Stimulated activated CD4-positive, alpha-beta T cell treated with anti-CD3 and anti-CD28 coated beads, Interleukin-12 subunit alpha, Interleukin-12 subunit beta, amount 100 ng/mL, for 4 hours (primary cell): ENCODE measurements at places on chromosomes 7 and 10.

DNA sequence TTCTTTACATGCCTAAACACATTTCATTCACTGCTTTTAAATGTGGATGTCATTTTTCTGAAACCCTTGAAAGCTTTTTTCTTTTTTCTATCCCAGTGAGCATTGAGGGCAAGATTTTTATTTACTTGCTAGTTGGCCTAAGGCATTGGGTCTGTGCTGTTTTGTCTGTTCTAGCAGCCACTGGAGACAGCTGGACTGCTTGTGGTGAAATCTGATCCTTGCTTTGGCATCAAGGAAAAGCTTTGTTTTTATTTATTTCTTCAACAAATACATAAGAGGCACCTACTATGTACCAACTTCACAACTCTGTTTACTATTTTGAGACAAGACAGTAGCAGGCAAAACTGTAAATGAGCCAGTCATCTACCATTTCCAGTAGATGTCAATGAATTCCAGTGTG is 28.4 kb upstream of the PDLIM1 start:
- no peak for DNase-seq

DNA sequence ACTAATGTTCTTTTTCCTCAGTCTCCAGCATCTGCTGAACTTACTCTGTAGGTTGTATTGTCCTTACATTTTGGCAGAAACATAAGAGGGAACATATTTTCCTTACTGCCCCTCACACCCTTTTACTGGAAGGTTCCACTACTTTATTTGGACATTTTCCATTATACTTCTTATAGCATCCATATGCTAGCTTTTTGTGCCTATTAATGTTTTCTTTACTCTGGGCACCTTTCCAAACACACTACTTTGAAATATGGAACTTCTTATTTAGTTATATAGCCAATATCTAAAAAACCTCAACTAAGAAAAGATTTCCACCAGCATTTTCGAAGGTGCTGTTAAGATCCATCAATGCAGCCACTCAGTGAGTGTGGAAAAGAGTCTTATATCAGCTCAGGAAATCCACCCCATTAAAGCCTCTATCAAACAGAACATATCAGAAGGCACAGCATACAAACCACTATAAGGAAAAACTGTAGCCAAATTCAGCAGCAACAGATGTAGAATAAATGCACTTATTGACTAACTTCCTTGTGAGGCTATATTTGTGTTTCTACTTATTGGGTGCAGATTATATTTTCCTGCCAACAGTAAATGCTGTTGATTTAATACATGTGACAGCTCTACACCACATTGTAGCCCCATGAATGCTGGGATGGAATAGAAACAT is 272.5 kb upstream of the SEMA3E start:
- DNase-seq = no peak

DNA sequence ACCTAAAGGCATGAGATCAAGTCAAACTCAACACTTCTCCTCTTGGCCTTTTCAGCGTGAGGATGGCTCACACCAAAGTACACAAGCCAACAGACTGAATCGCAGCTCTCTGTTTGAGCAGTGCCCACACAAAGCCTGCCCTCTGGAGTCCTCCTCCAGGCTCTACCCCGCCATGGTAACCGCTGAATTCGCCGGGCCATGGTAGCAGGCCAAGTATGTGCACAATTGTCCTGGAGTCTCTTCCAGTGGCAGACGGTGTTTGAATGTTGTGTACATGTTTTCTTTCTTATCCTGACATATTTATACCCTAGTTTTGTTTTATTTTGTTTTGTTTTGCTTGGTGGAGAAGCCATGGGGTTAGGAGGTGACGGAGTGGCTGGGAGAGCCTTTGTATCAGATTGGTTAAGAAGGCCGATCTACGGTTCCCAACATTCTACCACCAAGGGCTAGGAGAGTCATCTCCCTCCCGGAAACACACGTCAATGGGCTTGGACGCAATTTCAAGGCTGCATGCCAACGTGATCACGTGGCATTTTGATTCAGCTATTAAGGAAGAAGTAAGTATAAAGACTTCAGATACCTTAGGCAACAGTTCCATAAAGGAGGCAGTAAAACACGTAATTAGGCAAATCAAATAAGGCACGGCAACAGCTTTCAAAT is 12.1 kb upstream of the SHH start:
- no peak for DNase-seq

DNA sequence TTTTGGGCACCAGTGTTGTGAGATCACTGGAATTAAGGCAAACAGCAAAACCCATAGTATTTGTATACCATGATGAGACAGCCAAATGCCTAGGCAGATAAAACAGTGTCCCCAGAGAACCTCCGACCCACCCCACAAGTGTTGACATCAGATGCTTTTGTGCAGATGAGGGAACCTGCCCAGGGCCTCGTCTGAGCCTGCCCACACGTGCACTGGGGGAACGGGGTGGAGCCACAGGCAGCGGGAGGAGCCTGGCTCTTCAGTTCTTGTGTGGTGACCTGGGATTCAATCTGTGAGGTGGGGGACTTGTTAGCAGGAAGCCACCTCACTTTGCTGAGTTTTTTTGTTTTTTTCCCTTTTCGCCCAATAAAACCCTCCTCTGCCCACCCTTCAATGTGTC is 33.4 kb upstream of the OPTN start:
- DNase-seq = no peak

GRCh38 chr10:50512743-50513416 is 110.9 kb downstream of the SGMS1 start:
- DNase-seq = no peak

GRCh38 chr7:22238354-22239311 is 118.3 kb downstream of the RAPGEF5 start:
- no peak for DNase-seq

DNA sequence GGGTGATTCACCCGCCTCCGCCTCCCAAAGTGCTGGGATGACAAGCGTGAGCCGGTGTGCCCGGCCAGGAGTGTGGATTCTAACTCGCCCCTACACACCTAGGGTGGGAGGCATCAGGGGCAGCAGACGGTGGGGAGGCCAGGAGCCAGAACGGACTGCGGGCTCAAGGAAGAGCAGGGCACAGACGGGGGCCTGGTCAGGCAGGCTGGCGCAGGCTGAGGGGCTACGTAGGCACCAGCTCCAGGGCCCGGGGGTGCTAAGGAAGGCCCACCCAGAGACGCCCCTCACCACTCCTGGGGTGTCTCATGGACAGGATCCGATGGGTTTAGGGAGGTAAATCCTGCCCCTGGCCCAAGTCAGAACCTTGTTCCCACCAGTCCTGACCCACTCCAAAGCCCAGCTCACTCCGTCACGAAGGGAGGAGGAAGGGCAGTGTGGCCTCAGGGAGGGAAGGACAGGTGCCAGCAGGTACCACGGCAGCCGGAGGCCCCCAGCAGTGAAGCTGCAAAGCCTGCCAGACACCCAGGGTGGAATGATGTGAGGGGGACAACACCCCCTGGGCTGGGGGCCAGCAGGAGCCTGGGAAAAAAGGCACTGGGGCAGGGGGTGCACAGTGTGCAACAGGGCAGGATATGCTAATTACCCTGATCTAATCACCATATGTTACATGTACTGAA is 251.4 kb downstream of the MAD1L1 start:
- DNase-seq = no peak

DNA sequence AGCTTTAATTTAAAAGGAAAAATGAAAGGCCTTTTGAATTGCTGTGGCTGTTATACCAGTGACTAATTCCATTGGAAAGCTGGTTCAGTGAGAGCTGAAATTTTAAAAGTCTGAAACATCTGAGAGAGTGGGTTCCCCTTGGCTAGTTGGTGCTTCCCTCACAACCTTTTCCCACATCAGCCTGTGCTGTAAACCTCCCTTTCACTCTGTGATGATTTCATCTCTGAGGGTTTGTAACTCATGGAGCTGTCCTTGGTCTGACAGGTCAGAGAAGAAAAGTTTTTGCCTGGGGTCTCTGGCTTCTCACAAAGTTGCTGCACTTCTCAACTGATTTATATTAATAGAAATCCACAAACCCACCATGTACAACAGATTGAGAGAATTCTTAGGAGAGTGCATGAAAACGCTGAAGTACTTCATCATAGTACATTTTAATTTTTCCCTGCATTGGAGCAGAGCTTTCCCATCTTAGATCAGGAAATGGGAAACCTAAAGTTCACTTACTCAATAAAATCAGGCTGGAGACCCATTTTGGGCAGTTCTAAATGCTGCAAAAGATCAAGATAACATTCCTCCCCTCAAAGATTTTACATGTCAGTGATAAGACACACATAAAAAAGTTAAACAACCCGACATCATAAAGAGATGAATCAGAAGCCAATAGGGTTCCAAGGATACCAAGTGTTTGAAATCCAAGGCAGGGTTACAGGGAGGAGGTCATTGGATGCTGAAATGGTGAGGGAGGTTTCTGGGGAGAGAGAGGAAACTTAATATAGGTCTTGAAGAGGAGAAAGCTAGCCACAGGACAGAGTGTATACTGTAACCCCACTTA is 157.0 kb upstream of the MKLN1 start:
- DNase-seq = no peak

DNA sequence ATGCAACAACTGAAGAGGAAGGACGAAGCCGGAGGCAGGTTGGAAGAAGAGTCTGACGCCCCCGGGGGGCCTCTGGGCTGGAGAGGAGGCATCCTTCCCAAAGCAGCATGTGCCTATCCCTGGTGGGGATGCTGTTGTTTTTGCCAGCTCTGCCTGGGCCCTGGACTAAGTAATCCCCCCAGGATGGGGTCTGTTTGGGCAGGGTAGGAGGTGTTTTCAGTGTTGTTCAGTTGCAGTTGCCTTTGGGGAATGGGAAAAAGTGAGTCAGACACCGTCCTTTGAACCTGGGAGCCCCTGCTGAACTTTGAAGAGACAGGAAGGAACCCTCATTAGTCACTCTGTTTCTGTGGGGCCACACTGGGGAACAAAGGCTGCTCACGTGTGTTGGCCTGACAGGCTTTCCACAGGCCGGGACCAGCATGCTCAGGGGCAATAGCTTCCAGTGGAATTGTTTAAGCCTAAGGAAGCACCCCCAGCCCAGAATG is 35.2 kb upstream of the GDF10 start:
- peak; percentile 54 for DNase-seq

DNA sequence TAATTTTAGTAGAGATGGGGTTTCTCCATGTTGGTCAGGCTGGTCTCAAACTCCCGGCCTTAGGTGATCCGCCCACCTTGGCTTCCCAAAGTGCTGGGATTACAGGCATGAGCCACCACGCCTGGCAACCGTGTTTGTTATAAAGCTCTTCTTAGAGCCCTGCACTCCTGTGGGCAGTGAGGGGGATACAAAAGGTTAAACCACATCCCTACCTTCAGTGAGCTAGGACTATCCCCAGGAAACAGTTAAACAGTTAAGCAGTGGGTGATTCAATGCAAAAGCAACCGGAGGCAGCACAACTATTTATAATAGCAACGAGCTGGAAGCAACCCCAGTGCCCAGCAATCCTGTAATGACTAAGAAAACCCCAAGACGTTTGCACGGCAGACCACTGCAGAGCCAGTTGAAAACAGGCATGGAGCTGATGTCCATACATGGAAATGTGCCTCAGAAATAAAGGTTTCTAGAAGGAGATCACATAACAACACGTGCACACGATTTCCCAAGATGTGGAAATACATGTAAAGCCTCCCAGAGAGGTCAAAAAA is 107.2 kb upstream of the LYZL2 start:
- no peak for DNase-seq

DNA sequence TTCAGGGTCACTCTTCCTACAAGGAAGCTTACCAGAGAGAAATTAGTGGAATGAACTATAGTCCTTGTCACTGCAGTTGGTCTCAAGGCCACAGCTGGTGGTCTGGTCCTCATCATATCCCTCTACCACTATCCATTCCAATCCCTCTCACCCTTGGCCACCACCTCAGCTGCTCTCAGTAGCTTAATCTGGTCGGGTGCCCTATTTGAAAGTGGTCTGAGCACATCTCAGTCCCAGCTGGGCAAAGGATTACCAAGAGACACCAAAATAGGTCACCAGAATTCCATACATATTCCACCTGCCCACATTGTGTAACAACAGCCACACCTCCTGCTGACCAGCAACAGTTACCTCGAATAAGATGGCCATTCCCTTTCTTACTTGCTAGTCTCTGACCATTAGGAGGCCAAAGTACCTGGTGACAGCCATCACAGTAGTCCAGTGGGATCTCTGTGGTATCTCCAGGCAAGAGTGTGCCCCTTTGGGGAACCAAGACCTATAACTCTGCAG is 3.3 kb upstream of the ZC3HAV1 start:
- no peak for DNase-seq

DNA sequence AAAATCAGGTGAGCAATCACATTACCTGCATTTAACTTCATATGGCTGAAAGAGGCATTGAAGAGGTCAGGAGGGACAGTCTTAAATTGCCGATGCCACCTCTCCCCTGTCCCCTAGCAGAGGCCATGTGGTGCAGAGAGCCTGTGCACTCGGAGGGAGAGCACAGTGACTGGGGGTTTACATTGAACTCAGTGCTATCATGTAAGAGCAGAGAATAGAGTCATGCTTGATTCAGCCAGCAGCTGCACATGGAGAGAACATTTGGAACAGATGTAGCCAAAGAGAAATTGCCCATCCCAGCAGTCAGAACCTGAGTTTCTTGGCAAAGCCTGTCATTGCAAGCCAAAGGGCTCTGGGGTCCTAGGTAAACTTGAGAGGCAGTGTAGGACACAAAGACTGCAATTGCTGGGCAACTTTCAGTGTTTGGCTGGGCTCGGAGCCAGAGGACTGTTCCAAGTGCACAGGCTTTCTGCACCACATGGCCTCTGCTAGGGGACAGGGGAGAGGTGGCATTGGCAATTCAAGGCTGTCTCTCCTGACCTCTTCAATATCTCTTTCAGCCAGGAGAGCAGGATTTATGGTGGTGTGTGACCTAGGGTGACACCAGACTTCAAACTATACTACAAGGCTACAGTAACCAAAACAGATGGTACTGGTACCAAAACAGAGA is 267.1 kb downstream of the REEP3 start:
- DNase-seq = no peak

DNA sequence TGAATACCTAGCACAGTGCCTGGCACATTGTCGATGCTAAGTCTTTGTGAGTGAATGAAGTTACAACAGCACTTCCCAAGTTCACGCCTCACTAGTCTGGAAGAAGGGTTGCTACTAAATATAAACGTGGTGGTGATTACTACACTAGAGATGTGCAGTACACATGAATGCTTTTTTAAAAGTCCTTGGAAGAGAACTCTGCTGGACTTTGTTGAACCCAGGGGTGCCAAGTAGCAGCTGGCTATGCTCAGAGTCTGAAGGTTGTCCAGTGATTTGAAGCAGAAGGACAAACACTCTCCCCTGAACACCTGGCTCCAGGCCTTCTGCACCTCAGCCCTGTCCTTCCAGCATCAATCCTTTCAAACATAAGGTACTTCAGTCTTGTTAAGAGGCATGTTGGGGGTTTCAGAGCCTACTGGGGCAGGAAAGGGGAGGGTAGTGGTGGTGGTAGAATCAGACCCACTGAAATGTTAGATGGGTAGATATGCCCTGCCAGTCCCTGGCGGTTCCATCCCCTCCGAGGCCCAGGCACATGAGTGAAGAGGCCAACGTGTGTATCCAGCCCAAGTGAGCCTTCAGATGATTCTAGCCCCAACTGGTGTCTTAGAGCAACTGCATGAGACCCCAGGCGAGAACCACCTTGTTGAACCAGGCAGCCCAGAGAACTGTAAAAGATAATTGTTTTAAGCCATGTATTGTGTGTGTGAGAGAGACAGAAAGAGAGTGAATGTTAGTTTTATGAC is 94.4 kb downstream of the TAX1BP1 start:
- no peak for DNase-seq
